ENCODE measurements at places on chromosomes 1 and 21. TPM values are rescaled to one million over a fixed set of nuclear protein-coding genes. Genes with fewer than 3 reads are reported as not detected.

The SYT2 gene
- 0.92 TPM for total RNA-seq

The SMIM12 gene
- 34.7 TPM for total RNA-seq

The CR1L gene
- total RNA-seq, result not detected

The EDARADD gene
- 0.52 TPM for total RNA-seq

The BSND gene
- total RNA-seq, result not detected

The ECM1 gene
- 55.9 TPM for total RNA-seq

The SLC45A1 gene
- total RNA-seq, result 0.82 TPM

GRCh38 chr1:153800516-153800915 is 25.3 kb downstream of the SLC27A3 start:
- no peak for DNase-seq
- H3K27me3 ChIP-seq, result no peaks in the 10 kb centered on the region
